Upper lobe of right lung (tissue), 1 donor: ENCODE measurements at places on chromosomes 4 and X.

- no peak for DNase-seq
These were observed 210.4 kb upstream of the HCCS start for GRCh38 chrX:10900585-10901289.

DNA sequence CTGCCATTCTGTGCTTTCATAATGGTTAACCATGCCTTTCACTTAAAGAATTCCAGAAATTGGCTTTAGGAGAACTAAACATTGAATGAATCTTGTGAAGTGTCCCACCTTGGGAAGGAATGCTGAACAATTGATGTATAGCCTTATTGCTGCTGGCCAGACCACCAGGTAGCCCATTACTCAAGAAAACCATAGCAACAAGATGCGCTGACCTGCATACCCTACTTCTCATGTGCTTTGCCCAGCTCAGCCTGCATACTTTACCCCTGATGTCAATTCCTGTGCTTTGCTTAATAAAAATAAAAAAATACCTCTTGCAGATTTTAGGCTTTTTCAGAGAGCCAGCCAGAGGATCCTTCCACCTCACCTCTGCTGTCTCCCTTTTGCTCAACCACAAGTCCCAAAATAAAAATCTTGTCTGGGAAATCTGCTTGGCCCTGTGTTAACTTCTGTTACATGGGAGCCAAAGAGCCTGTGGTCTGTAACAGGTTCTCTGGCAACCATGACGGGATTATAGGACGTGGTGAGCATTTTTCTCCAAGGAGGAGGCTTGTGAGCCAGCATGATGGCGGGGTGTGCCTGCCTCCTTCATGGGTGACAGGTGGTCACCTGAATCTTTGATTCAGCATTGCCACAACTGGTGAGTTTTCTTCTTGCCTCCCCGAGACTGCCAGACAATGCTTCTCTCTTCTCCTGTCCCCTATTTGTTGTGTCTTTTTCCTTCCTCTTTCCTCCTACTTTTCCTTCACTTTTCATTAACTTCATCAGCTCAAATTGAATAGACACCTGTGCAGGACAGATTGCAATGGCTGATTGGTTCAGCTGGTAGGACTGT, 106.8 kb downstream of the ARSJ start:
- DNase-seq, result no peak

DNA sequence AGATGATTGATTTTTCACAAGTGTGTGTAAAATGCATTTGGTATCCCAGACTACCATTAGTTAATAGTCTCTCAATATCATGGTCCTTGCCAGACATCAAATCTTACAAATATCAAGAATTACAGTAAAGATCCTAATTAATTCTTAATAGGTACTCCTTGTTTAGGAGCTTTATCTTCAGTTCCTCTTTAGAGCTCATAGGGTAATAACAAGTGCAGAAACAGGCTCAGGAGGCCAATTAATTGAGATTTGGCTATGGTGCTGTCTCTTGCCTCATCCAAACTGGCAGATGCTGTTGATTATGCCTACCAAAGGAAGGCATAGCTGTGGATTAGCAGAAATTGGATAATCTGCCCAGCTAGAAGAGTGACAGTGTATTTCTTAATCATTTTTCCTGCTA, 6.9 kb downstream of the MTMR1 start:
- DNase-seq, result no peak

DNA sequence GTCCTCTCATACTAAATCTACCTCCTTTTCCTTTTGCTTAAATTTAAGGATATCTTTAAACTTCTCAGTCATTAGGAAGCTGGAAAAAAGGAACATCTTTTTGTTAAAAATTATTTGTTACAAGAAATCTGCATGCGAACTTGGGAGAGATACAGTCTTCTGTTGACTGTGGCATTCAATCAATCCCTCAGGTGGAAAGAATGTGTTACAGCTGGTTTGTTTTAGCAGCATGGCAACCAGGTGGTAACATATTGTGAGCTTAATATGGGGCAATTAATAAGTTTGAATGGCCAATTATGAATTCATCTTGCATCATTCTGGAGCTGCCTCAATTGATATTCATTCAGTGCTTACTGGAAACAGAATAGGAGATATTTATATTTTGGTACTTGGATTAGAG, 135.0 kb downstream of the GC start:
- DNase-seq, result no peak

- DNase-seq, result no peak
These were observed 218.2 kb downstream of the IDS start for GRCh38 chrX:149286940-149287349.

DNA sequence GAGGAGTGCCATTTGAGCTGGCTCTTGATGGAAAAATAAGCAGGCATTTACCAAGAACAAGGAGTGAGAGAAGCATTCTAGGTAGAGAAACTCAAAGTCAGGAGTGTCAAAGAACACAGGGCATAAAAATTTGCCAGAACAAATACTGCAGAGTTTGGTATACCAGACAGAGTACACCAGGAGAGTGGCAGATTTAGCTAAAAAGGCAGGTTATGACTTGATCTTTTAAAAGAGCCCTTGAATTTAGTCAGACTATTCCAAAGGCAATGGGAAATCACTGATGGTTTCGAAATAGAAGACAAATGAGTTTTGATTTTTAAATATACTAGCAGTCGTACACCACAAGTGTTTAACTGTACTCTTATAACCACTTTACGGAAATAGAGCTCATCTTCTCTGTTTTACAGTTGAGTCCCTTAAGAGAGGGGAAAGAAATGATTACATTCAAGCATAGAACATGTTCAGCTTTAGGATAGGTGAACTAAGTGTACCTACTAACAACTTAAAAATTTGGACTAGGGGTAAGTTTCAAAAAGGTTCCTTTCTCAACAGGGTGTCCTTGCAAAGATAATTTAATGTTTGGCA, 10.2 kb downstream of the UBE2D3 start:
- no peak for DNase-seq

GRCh38 chr4:78369679-78370078, 181.9 kb upstream of the ANXA3 start:
- DNase-seq, result no peak

GRCh38 chrX:38103857-38104812, 97.8 kb downstream of the SYTL5 start:
- no peak for DNase-seq

GRCh38 chrX:105228602-105229001, 8.1 kb upstream of the TEX13A start:
- no peak for DNase-seq

- no peak for DNase-seq
These were observed 120.7 kb upstream of the MED14 start for GRCh38 chrX:40855932-40856515.

DNA sequence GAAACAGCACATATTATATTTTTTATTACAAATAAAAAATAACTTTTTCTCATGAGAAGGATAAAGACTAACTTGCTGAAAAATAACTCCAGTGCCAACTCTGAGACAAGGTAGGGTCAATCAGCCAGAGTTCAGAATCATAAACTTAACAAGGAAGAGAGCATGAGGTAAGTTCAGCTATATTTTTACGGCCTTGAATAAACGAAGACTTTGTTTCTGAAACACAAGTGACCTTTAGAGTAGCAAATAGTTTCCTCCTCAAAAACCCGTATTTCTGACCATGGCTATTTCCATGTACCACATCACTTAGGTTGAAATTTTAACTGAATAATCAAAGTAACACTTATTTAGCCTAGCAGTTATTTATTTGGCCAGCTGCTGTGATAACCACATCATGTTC, 45.5 kb downstream of the PRDM5 start:
- DNase-seq, result no peak

DNA sequence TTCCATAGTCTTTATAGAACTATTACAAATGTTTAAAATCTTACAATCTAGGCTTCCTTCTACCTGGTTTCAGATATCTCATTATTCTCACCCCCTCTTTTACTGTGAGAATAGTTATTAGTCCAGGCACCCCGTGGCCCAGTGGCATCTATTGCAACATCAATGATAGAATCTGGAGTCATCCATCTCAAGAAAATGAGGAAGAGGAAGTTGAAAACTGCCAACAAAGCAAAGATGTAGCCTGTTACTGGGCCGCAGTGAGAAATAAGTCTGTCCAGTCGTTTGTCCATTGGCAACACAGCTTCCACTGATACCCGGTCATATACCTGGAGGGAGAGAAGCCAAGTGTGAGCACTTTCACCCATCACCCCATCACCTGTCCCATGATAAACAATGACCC, 6.0 kb upstream of the ASB11 start:
- no peak for DNase-seq

DNA sequence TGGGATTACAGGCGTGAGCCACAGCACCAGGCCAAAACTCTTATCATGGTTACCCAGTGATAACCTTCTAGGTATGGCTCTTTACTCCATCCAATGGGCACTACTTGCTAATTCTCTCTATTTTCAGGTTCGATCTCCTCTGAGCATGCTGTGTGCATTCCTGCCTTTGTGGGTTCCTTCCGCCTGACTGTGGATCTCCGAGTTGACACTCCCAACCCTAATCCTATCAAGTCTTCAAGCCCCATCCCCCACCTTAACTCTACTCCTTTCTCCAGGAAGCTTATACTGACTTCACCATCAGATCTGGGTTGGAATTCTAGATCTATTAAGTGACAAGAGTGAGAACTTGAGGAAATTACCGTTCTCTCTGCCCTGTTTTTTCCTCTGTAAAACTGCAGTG, 64.6 kb downstream of the ZAR1 start:
- DNase-seq, result no peak

GRCh38 chr4:86451560-86452330, 91.9 kb upstream of the MAPK10 start:
- no peak for DNase-seq

GRCh38 chr4:99490286-99490685, 20.5 kb upstream of the C4orf17 start:
- no peak for DNase-seq

DNA sequence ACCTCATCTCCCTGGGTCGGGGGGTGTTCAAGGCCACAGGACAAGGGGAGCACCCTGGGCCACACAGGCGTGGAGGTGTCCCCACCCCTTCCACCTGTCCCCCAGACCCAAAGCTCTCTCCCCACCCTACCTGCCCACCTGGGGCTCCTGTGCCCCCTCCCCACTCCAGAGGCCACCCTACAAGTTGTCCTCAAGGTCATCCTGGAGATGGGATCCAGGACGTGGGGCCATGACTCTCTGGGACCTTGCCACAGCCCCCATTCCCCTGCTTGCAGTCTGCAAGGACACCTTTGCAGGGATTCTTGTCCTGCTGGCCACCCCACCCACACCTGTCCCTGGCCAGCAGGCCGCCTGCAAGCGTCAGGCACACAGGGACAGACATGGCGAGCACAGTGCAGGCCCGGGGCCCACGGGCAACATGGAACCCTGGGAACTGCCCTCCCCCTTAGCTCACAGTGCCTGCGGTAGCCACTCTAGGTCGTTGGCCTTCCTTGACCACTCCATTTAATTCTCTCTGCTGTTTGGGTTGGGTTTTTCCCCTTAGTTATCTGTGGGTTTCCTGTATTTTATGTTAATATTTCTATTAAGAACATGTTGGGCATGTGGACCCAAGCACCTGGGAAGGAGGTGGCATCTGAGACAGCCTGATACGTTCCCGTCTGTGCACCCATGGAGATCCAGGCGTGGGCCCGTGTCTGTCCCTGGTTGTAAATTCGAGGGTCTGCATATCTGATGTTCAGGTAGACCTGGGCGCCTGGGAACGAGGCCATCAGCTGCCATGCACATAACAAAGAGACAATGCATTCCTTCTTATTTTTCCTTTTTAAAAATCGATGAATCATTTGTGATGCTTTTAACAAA, 197.5 kb downstream of the AFAP1 start:
- no peak for DNase-seq

DNA sequence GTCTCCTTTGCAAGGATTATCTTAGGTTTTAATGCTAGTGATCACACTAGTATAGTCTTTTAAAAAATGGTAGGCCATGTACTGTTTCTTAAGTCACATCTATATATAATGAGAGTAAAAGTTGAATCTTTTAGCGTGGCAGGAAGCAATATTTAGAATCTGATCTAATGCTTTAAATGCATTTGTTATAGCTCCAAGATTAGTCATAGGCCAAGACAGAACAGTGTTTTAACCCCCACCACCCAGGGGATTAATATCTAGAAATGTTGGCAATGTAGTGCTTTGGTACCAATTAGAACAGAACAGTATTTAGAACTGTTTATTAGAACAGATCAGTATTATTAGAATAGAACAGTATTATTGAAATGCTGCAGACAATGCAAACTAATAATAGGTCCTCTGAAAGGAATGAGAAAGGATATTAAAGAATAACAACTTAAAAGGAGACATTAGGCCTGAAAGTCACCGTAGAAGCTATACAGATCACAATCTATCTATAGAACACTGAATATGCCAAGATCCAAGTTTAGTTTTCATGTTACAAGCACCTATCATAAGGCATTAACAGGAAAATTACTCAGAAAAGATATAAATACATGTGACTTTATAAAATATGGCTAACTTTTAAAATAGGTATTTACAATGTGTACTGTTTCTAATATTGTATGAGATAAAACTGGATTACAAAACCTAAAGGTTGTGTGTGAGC, 146.2 kb downstream of the NPNT start:
- DNase-seq, result no peak

GRCh38 chr4:25938787-25939186, 24.8 kb downstream of the SMIM20 start:
- DNase-seq, result no peak

DNA sequence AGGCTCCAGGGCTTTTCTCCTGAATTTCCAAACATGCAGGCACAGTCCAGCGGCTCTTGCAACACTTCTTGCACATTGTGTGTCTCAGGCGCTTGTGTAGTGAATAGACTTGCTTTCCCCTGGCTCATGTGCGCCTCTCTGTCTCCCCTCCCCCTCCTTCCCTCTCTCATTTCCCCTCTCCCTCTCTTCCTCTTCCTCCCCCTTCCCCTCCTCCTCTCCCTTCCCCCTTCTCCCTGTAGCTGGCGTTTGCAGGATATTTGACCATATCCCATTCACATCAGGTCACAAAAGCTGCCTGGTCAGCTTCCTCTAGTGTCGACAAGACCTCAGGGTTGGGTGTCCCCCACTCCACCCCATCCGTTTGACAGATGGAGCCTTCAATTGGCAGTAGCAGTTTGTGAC, 2.4 kb downstream of the CHST7 start:
- no peak for DNase-seq

DNA sequence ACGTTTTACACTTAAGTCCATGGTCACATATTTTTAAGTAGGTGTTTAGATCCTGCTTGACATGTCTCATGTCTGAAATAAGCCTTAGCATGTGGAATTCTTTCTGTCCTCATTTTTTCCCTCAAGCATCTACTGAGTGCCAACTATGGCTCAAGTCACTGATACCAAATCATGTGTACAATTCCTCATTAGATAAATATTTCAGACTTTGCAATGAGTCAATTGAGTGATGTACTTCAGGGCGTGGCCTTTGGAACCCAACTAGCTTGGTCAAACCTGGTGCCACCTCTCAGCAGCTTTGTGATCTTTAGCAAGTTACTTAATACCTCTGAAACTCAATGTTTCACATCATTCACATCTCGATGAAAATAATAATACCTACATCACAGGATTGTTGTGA, 12.6 kb upstream of the JADE1 start:
- no peak for DNase-seq

- no peak for DNase-seq
These were observed 8.3 kb upstream of the HOPX start for GRCh38 chr4:56689201-56689969.
